ENCODE measurements at places on chromosomes 5 and 9. TPM values are rescaled to one million over a fixed set of nuclear protein-coding genes. Genes with fewer than 3 reads are reported as not detected.

The FGFR4 gene
- polyA plus RNA-seq = 0.56 TPM

The ADGRD2 gene
- not detected for polyA plus RNA-seq

The CDX1 gene
- 0.12 TPM for polyA plus RNA-seq

The PCDHGA9 gene
- polyA plus RNA-seq = 0.89 TPM

Data from adipose tissue (tissue), 3 donors.